ENCODE measurements at places on chromosomes 5 and 9.

DNA sequence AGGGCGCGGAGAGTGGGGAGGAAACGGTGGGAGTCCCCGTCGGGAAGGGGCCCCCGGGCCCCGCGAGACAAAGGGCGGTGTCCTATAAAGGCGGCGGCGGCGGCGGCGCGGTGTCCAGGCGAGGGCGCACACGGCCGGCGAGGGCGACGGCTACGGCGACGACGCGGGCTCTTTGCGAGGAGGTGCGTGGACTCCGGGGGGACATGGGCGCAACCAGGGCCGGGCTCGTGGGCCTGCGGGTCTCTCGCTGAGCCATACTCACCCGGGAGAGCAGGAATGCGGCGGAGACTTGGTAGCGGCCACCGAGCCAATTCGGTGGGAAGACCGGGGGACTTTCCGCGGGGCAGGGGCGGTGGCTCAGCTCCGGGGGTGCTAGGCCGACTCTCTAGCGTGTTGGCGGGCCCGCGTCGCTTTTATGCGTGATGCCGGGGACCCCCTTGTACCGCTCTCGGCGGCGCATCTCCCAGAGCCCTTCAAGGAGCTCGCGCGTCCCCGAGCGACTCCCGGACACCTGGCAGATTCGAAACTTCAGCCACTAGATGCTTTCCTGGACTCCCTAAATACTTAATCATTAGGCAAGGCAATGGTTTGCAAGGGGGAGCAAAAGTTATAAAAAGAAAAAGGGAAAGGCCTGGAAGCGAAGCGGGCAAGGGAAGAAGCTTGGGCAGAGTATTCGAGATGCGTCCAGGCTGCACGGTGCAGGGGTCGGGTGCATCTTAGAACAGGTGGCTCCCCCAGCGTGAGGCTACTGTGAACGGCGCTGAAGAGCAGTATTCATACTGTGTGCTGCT lies 5.9 kb upstream of the TAL2 start:
- DNase-seq: no peak

- DNase-seq: no peak
Measured at GRCh38 chr5:89181546-89181945, 298.6 kb upstream of the MEF2C start.

DNA sequence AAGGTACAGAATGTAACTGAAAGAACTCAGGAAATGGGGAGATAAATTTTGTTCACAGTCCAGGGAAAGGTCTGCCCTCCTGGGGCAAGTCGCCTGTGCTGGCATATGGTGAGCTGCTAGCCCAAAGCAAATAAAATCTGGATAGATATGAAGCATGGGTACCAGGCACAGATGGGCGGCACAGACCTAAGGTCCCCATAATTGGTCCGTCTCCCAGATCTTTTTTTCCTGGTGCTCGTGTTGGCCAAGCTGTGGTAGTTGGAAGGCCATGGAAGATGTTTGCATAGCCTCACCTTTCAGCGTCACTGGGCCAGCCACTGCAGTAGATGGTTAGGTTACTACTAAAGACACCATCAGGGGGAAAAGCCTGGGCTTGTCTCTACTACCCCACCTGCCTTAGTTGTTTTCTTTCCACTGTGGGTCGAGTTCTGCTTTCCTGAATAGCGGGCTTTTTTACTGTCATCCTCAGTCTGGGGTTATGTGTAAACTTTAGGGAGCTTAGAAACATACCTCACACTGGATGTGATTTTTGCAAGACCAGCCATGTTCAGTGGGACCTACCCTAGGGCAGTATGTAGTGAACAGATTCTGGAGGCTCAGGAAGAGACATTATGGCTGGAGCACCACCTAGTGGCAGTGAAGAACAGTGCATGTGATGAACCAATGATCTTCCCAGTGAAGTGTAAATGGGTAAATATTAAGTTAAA lies 24.2 kb upstream of the GLRX start:
- DNase-seq: peak; percentile 41

DNA sequence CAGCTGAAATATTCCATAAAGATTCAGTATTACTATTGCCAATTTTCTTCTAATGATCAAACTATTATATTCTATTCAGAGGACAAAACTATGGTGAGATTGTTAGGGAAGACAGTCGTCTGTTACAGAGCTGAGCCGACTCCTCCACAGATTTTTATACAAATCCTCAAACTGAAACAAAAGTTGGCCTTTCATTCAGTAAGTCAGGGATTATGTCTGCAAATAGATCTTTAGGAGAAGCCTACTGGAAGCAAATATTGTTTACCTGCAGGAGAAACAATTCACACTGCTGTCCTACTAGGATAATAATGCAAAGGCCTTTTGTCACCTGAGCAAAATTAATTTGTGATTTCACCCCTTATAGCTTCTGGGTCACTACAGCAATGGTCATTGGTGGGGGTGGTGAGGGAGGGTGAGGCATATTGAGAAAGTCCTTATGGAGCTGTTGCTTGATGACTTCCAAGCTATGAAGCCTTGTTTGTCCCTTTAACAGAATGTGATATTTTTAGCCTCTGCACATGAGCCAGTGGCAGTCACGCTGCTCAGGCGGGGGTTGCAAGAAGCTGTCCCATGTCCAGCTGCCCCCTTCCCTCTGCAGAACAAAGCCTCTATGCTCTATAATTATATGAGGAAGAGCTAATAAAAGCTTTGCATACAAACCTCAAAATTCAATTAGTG lies 200.5 kb upstream of the KLF9 start:
- DNase-seq: no peak

DNA sequence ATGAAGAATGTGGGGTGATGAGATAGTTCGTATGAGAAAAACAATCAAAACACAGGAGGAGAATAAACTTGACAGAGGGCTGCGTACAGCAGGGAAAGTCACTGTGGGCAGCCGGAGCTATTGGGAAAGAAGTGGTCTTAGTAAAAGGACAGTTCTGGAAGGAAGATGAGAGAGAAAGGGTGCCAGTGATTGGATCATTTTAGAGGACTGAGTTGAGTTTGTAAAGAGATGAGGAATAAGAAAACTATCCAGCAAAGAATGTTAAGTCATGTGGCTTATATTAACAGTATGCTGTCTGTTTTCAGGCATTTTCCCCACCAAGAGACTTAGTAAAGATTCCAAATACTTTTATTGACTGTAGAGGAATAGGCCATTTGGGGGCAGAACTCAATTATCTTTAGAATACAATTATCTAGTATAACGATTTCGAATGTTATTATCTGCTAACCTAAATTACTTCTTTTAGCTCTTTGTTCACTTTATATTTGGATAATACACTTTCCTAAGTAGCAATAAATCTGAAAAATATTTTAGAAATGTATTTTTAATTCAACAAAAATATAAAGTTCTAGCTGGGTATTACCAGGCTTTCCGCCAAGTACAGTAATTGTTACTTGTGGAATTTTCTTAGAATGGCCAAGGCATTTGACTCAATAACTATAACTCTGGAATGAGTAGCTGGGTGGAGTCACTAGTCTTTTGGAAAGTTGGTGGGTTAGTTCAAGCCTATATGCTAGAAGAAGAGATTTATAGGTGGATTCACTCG lies 15.5 kb upstream of the LOX start:
- DNase-seq: no peak

- DNase-seq: no peak
Measured at GRCh38 chr9:27476870-27477515, 47.1 kb upstream of the IFNK start.

- DNase-seq: no peak
Measured at GRCh38 chr5:180718810-180719453, 20.9 kb downstream of the OR2Y1 start.

DNA sequence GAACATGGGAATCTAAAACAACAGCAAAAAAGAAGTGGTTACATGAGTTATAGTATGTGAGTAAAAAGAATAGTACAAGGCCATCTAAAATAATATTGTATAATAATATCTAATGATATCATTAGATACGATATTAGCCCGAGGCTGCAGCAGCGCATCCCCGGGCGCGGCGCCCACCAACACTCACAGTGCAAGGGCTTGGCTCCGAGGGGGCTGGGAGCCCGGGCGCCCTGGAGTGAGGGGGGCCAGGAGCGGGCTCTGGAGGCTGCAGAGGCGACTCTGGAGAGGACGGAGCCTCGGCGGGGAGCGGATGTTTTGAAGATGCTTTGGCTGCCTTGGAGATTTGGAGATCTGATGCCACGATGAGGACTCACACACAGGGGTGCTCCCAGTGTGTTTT lies 68.1 kb upstream of the TMEM252 start:
- DNase-seq: no peak

DNA sequence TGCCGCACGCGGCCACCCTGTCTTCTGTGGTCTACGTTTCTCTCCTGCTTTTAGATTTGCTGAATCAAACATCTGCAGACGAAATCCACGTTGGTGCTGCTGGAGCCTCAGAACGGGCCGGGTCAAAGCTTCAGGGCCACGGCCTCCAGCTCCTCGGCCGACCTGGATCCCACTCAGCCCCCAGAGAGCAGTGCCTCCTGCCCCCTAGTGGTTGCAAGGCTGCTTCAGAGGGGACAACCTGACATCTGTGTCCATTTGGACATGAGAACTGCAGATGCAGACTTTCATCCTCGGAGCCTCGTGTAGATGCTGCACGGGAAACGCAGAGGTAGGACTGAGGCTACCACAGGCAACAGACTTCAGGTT lies 23.0 kb upstream of the SLC6A3 start:
- no peak for DNase-seq

DNA sequence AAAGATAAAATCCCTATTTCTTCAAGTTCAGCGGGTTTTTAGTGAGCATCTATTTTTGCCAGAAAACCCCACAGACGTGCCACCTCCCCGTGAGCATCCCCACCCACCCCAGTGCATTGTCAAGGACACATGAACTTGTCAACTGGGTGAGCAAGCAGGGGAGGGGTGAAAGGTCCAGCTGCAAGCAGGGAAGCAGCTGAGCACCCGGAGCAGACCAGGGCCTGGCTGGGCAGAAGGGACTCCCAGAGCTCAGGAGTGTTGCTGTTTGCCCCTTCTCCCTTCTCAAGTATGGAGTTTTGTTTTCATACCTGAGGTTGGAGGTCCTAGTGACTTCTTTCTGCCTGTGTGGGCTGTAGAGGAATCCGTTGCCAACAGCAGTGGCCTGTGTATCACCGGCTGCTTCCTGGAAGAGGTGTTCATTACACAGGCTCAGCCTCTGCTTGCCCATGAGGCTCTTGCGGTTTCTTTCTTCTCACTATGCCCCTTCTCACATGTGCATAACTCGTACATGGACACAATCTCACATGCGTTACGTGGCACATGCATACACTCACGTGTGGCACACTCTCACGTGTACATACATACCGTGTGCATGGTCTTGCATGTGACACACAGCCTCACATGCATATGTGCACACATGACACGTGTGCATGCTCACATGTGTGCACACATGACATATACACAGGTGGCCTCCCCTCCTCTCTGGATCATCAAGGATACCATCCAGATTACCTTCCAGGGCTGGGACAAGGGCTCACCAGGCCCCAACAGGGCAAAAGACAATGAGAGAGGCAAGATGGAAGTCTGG lies 126.7 kb downstream of the MVB12B start:
- no peak for DNase-seq

- no peak for DNase-seq
Measured at GRCh38 chr9:136623842-136624183, 38.9 kb upstream of the EGFL7 start.

DNA sequence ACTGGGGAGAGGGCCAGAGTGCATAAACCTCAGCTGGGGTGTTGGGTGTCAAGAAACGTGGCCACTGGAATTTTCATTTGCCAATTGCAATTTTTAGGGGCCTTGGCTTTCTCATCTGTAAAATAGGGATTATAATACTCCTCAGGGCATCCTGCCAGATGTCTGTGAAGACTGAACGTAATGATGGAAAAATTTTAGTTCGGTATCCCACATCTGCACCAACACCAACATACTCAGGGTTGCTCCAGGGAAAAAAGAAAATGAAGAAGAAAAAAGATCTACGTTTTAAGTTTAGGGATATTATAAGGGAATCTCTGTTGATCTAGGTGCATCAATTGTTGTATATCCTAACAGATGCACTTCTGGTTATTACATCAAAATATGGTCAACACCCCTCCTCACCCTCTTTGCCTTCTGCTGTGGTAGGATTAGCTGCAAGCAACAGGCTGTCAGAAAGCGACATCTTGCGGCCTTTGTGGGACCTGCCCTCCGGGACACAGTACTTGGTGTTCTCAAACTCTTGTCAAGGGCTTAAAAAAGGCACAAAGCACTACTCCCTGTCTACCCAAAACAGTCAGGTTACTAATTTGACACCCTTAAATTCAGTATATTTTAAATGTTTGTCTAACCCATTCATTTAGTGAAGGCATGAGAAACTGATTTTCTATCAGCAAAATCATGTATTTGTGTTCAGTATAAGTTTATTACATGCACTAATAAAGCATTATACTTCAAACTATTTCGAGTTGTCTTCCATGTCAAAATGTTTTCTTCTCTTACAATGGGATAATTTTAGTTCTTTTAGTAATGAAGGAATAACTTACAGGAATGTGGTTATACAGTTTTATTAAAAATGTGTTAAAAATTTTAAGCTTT lies 8.3 kb upstream of the TBC1D2 start:
- DNase-seq: peak; percentile 72

DNA sequence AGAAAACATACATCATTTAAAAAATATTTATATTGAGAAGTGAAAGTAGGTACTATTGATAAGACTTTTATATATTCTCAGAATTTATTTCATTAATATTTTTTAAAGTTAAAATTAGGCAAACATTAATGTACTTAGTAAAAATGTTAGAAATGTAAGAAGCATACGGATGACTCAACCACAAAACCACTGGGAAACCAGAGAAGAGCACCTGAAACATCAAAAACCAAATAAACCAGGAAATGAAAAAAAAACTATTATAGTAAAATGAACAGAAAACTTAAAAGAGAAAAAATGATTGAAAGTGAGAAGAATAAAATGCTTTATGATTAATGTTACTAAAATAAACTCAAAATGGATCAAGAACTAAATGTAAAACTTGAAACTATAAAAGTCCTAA lies 233.2 kb upstream of the DAB2 start:
- no peak for DNase-seq

DNA sequence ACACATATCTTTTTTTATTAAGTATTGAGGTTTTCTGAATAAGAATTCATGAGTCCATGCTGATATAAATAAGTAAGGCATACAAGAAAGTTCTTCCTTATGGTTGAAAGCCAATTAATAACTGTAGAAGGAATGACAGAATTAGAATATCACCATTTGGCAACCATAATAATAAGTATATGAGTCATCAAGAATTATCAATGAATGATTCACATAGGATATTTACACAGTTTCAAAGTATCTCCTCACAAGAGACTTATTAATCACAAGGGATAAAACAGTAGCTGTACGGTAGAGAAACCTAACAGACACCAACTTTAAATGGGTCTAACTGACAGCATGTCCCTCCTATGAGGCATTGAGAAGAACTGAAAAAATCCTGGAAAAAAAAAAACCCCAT lies 161.6 kb downstream of the NR3C1 start:
- no peak for DNase-seq

DNA sequence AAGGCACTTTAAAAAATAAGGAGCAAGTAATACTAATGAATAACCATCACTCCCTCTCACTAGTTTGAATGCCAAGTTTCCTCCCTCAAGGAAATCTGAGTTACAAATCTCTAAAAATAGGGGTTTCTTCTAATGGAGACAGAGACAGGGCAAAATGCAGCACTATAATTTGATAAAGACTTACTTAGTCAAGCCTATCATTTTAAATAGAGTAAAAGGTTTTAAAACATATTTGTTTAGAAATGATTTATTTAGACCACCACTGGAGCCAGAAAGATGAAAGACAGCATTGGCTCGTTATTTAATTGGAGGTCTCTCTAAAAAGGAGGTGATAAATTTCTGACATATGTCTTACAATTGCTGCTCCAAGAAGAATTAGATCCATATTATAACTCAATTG lies 228.7 kb downstream of the TLE1 start:
- no peak for DNase-seq
